Breast epithelium (tissue), 4 donors: ENCODE measurements at places on chromosomes 1 and 21. TPM values are rescaled to one million over a fixed set of nuclear protein-coding genes. Genes with fewer than 3 reads are reported as not detected.

DNA sequence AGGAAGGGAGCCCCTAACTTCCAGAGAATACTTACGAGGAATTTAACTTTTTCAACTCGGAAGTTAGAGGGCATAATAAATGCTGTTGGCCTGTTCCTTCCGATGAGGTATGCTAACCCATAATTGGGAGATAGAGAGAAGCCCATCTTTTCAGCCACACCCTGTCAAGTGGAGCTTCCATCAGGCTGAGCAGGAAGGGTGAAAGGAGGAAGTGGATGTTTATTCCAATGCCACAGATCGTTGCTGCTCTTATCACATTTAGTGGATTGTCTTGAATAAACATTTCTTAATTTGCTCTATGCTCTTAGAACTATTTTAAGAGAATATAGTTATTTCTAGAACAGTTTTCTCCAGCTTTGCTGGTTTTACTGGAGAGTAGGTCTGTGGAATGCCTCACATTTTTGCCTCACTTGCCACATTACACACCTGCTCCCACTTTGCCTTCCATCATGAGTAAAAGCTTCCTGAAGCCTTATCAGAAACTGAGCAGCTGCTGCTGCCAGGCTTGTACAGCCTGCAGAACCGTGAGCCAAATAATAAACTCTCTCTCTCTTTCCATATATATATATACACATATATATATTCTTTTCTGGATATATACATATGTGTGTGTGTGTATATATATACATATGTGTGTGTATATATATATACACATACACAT lies 60.0 kb upstream of the RGS21 start:
- no peak for DNase-seq

GRCh38 chr1:83508485-83509151 lies 490.3 kb downstream of the TTLL7 start:
- DNase-seq: no peak

DNA sequence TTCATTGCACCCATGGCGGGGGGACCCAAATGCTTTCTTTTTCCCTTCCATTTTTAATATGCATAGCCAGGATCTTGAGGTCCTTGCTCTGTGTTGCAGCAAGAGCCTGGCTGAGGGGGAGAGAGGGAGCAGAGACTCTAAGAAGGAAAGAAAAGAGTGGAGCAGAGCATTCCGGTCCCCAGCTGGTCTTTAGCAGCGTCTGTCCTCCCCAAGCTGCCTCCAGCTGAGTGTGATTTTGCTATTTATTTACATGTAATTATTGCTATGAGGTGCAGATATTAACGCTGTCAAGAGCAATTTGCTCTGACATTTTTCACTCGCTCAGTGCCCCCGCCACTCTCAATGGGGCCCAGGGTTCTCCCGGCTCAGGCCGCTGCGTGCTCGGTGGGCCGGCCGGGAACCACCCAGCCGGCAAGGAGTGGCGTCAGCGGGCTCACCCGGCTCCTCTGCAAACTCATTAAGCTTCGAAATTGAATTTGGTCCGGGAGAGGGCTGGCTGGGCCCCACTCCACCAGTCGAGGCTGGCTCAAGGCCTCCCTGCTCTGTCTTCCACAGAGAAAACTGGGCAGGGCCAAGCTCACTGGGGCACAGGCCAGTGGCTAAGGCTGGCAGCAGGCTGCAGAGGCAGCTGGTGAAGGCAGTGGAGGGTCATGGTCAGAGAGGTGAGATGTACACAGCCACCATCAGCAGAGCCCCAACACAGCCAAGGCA lies 93.2 kb downstream of the PAX7 start:
- DNase-seq: no peak

- DNase-seq: no peak
Observed at GRCh38 chr21:35208810-35209517, 159.9 kb upstream of the RUNX1 start.

Gene SLC22A15
- 7.8 TPM for total RNA-seq
